ENCODE measurements at places on chromosomes 6 and 20.

DNA sequence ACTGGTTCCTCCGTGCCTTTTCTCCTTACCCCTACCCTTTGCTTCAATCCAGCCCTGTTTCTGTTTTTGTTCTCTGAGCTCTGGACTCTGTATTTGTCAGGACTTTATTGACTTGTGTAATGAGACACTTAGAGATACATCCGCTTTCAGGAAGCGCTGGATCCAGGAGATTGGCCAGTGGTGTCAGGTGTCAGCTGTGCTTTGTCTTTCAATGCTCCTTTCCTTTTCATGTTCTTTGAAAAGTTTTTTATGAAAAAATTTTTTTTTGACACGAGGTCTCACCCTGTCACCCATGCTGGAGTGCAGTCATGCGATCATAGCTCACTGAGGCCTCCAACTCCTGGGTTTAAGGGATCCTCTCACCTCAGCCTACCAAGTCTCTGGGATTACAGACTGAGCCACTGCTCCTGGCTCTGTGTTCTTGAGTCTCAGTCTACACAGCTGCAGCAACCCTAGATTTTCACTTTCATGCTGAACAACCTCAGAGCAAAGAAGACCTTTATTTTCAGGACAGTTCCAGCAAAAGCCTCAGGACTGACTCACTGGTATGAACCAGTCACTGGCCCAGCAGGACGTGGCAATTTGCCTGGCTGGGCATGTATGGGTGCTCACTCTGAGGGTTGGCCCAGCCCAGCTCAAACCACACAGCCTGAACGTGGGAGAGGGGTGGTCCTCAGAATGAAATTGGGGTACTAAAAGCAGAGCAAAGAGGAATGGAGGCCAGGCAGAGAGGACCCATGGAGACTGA lies 108.5 kb downstream of the DHX35 start:
- DNase-seq = no peak

GRCh38 chr20:21640556-21640955 lies 64.9 kb upstream of the PAX1 start:
- DNase-seq = peak; percentile 74

DNA sequence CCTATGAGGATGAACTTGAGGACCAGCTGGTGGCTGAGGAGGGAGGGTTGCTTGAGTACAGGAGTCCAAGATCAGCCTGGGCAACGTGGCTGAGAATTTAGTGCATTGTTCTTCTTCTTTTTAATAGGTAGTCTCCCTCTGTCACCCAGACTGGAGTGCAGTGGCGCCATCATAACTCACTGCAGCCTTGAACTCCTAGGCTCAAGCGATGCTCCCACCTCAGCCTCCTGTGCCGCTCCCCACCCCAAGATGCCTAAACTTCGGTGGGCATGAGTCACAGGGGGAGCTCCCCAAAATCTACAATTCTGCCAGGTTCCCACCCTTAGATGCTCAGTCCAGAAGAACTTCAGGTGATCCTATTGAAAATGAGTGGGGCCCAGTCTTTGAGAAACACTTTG lies 21.4 kb downstream of the FAM50B start:
- DNase-seq = no peak

- no peak for DNase-seq
These were observed 19.9 kb downstream of the SRSF6 start for GRCh38 chr20:43477619-43478018.

GRCh38 chr6:26173836-26174145 lies 86.6 kb downstream of the HFE start:
- DNase-seq = no peak

DNA sequence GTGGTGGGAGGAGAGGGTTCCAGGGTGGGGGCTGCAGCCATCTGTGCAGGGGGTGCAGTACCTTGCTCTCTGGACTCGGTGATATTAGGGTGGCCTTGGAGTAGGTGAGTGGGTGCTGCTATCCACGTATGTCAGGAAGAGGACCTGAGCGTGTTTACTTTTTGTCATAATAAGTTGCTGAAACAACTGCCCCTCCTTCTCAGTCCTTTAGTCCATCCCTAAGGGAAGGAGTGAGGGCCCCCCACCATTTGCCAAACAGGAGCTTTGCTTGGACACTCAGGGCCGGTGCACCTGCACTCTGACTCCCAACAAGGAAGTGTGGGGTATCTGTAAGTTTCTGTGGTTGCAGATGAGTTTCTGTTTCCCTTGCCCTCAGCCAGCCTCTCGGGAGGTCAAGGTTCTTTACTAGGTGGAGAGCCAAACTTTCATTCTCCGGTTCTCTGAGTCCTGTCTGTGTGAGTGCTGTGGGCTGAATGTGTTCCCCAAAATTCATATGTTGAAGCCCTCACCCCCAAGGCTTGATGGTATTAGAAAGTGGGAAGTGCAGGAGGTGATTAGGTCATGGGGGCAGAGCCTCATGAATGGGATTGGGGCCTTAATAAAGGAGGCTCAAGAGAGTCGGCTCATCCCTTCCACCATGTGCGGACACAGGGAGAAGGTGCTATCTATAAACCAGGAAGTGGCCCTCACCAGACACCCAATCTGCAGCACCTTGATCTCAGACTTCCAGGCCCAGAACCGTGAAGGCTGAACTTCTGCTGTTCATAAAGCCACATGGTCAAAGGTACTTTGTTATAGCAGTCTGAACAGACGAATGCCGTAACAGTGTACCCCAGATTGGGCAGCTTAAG lies 19.6 kb upstream of the CCR6 start:
- no peak for DNase-seq

- DNase-seq = no peak
These were observed 10.4 kb downstream of the TGM6 start for GRCh38 chr20:2390951-2391675.

DNA sequence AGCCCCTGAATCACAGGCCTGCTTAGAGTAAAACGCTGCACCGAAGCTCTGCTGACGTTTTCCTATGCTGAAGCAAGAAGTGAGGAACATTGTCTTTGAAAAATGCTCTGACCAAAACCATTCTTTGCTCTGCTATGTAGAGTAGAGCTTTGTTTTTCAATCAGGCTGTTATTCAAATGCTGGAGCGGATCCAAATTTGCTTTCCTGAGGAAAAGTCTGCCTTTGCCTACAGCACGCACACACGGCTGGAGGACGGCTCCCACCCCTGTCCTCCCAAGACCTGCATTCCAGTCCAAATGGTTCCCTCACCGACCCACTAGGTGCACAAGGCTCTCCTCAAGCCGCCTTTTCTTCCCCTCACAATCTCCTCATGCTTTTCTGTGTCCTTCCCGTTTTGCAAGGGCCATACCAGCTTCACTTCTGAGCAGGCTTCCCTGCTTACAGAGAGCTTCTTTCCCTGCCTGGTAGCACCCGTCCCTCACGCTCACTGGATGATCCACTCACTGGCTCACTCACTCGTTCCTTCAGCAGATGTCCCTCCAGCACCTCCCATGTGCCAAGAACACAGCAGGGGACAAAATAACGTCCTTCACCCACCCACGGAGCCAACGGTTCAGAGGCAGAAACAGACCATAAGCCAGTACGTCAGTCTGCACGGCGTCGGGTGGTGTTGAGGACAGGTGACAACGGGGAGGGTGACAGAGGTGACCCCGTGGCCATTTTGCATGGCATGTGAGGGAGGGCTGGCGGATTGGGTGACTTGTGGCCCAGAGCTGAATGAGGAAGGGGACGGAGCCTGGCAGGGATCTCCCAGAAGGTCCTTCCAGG lies 137.9 kb upstream of the NEDD9 start:
- no peak for DNase-seq

GRCh38 chr6:147040121-147040910 lies 163.9 kb upstream of the STXBP5 start:
- DNase-seq = no peak

DNA sequence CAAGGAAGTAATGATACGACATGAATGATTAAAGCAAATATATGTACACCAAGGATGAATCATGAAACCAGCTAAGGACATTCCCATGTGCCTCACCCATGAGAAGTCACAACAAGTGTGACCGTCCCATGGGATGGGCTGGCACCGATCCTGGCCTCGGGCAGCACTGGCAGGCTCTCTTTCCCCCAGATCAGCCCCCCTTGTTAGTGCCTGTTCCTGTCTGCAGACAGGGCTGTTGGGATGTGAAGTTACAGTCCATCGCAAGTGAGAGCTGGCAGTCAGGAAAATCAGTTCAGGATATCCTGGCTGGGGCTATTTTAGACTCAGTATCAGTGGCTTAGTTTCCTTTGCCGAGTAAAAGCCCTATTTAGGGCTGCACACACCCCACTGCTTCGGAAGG lies 129.2 kb upstream of the SNX9 start:
- no peak for DNase-seq

DNA sequence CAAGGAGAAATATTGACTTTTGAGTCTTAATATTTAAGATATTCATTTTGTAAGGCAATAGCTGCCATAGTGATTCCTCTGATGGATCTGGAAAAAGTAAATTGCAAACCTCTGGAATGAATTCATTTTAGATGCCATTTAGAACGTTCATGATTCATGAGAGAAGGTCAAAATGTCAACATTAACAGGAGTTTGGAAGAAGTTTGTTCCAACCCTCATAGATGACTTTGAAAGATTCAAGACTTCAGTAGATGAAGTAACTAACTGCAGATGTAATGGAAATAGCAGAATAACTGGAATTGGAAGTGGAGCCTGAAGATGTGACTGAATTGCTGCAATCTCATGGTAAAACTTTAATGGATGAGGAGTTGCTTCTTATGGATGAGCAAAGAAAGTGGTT lies 100.9 kb upstream of the CCN2 start:
- DNase-seq = no peak

- no peak for DNase-seq
These were observed 712.8 kb downstream of the CD109 start for GRCh38 chr6:74408844-74409243.

GRCh38 chr20:35368666-35369423 lies 42.9 kb downstream of the UQCC1 start:
- DNase-seq = no peak

DNA sequence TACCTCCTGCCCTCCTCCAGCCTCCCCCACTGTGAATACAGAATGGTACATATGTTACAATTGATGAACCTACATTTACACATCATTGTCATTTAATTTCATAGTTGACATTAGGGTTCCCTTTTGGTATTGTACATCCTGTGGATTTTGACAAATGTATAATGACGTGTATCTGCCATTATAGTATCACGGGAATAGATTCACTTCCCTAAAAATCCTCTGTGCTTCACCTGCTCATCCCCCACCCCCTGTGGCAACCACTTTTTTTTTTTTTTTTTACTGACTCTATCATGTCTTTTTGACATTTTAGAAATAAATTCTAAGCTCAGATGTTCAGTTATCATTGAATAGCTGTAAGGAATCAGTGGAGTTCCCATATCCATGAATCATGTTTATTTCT lies 30.4 kb downstream of the HECA start:
- DNase-seq = no peak

DNA sequence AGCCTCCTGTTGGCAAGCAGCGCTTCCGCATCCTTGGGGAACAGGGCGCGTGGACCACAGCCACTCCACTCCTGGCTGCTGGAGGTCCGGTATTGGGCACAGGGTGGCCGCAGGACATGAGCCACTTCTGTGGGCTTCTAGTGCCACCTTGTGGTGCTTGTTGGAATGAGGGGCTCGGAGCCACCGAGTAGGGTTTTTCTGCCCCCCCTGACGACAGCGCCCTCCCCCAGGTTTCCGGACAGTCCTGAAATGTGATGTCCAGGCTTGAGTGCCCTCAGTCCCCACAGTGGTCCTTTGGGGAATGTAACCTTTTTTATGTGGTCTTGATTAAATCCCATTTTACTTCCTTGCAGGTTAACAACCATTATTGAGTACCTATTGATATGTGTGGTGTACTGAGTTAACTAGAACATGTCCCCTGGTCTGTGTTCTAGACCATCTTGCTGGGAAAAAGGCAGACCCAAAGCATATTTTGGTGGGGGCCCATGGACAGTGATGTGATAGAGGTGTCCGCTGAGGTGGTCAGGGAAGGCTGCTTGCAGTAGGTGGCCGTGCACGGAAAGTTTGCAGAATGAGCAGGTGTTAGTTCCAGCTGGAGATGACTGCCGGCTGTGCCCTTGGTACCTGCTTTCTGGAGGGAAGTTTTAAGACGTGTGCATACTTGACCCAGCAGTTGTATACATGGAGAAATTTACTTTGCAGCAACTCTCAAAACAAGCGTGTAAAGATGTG lies 70.0 kb downstream of the PTPN1 start:
- peak; percentile 95 for DNase-seq

All from H7 (cell line).